ENCODE measurements at places on chromosomes 4 and X. TPM values are rescaled to one million over a fixed set of nuclear protein-coding genes. Genes with fewer than 3 reads are reported as not detected.

Gene CCKAR
- not detected for total RNA-seq

Gene GPR34
- total RNA-seq: 0.13 TPM

Gene C4orf54
- not detected for total RNA-seq

Gene DCHS2
- not detected for total RNA-seq

Gene ADGRG2
- not detected for total RNA-seq

DNA sequence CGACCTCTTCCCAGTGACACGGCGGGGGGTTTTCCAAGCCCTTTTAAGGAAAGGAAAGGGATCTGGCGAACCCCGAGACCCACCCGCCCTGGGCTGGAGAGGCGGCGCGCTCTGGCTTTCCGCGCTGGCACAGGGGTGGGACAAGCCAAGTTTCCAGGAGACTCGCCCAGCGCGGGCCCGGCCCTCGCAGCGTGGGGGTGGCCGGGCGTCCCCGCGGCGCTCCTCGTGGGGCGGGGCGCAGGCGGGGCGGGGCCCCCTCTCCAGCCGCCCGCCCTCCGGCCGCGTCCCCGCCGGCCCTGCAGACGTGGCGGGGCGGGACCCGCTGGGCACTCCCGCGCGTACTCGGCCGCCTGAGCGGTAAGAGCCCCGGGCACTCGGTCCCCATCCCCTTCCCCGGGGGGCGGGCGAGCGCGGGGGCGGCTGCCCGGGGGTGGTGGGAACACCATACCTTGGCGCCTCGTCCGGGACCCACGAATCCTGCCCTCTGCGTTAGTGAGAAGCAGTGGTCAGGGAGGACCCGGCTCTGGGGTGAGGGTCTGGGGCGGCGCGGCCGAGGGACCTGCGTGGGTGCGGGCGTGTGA lies at the start of gene FAM114A1:
Gene FAM114A1 (plus strand): TSS at position 329 of the 581 bp plus-strand sequence. CDS start 10,273 bp downstream, outside the sequence.
- no peaks in the 10 kb centered on the region for H3K27me3 ChIP-seq
- DNase-seq: no peak
- no peaks in the 10 kb centered on the region for H3K36me3 ChIP-seq
- no peak within 1 kb of the TSS for H3K27ac ChIP-seq

GRCh38 chr4:157372567-157372966 lies 152.0 kb downstream of the GRIA2 start:
- no peaks in the 10 kb centered on the region for H3K36me3 ChIP-seq
- H3K27me3 ChIP-seq: no peaks in the 10 kb centered on the region
- no peak overlapping the region for H3K27ac ChIP-seq

- DNase-seq: no peak
- H3K36me3 ChIP-seq: no peaks in the 10 kb centered on the region
- no peak overlapping the region for H3K27ac ChIP-seq
- H3K27me3 ChIP-seq: no peaks in the 10 kb centered on the region
These were observed 285.0 kb upstream of the AADAT start for GRCh38 chr4:170374770-170375169.

DNA sequence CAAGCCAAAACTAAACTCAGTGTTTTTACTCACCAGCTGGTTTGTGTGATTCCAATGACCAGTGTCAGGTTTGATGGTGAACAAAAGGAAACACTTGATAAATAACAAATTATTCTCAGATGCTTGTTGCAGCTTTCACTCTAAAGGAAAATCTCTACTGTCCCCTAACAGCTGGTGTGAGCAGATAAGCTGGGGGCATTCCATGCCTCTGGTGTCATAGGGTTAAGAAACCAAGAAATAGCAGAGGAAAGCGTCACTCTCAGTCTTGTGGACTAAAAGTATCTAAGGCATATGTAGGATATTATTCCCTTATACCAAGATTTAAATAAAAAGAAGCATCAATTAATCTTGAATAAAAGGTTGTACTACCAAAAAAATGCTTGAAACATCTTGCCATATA lies 24.3 kb downstream of the TRPC5 start:
- H3K27ac ChIP-seq: no peak overlapping the region
- no peaks in the 10 kb centered on the region for H3K4me1 ChIP-seq

GRCh38 chr4:155811083-155811482 lies 52.3 kb downstream of the GUCY1B1 start:
- H3K27me3 ChIP-seq: no peaks in the 10 kb centered on the region
- no peak overlapping the region for H3K4me3 ChIP-seq
- H3K4me1 ChIP-seq: no peaks in the 10 kb centered on the region
- DNase-seq: no peak

- no peaks in the 10 kb centered on the region for H3K4me1 ChIP-seq
- H3K4me3 ChIP-seq: no peak overlapping the region
- DNase-seq: no peak
- H3K36me3 ChIP-seq: no peaks in the 10 kb centered on the region
These were observed 191.1 kb downstream of the COX7B2 start for GRCh38 chr4:46717950-46718349.

DNA sequence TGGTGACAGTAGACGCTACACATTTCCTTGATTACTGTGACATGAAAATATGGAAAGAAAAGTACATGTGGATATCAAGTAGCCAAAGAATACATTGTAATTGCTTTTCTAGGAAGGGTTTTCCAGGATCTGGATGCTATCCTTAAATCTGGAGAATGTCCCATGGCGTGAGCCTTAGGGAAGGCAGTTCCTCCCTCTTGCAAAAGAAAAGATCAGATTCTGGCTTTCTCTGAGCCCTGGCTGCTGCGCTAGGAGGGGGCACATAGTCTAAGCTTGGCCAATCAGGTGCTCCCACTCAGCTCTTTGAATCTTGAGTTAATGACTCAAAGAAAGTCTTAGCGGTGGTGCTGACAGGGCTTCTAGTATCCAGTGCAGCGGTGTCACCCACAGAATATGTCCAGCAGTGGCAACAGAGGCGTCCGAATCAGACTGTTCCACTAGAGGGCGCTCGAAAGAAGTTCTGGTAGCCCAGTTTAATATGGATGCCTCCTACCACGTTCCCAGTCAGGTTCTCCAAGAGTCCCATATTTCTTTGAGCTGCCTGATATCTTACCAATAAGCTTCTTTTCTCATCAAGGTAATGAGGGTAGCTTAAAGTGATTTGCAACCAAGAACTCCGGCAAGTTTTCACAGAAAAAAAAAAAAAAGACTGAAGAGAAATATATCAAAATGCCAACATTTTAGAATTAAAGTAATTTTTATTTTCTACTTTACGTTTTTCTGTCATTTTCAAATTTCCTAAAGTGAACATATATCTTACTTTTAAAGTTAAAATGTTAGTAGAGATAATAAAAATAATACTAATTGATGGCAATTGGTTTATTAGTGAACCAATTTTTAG lies 213.4 kb upstream of the S100G start:
- no peaks in the 10 kb centered on the region for H3K36me3 ChIP-seq
- no peak overlapping the region for H3K4me3 ChIP-seq
- no peak overlapping the region for H3K27ac ChIP-seq
- peak; percentile 5 for DNase-seq
- no peaks in the 10 kb centered on the region for H3K4me1 ChIP-seq

- no peaks in the 10 kb centered on the region for H3K27me3 ChIP-seq
- no peaks in the 10 kb centered on the region for H3K36me3 ChIP-seq
These were observed 645.3 kb downstream of the TLL1 start for GRCh38 chr4:166518315-166518714.

- no peak overlapping the region for H3K4me3 ChIP-seq
- DNase-seq: no peak
- H3K27me3 ChIP-seq: no peaks in the 10 kb centered on the region
- H3K36me3 ChIP-seq: no peaks in the 10 kb centered on the region
- no peaks in the 10 kb centered on the region for H3K4me1 ChIP-seq
These were observed 98.9 kb upstream of the NPFFR2 start for GRCh38 chr4:71932941-71933340.

- no peak overlapping the region for H3K27ac ChIP-seq
- H3K36me3 ChIP-seq: no peaks in the 10 kb centered on the region
- no peak overlapping the region for H3K4me3 ChIP-seq
These were observed 103.9 kb downstream of the ADGRA3 start for GRCh38 chr4:22412013-22412412.

DNA sequence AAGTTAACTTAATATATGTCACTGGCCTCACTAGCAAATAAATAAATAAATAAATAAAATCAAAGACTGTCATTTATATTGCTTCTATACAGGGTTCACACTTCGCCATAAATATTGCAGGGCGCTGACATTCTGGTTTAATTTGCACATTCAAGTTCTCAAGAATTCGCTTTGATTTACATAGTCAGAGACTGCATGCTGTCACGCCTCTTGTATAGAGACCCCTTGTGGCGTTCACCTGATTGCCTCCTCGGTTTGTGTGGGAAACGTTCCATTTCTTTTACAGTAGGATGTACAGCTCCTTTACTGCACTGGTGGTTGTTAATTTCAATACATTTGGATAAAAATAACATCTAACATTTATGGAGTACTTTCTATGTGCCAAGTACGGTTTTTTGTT lies 71.3 kb upstream of the ADGRG2 start:
- H3K27ac ChIP-seq: peak overlapping the region; percentile 68
- H3K36me3 ChIP-seq: no peaks in the 10 kb centered on the region
- no peaks in the 10 kb centered on the region for H3K27me3 ChIP-seq
- peaks cover 7% of the 10 kb centered on the region for H3K4me1 ChIP-seq

DNA sequence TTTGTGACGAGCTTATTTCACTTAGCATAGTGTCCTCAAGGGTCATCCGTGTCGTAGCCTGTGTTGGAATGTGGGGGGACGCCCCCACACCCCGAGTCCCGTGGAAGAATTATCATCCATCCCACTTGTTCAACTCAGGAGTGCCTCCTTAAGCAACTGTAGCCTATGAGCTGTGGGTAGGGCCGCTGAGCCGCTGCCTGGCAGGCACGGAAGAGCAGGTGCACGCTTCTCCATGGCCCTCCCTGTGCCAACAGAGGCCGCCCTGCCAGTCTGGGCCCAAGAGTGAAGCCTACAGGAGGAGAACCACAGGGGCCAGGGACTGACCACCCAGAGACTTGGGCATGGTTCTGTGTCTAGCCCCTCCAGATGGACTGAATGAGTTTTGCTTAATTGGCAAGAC lies 2.3 kb upstream of the RGS12 start:
- H3K4me3 ChIP-seq: no peak overlapping the region
- DNase-seq: no peak
- peaks cover 25% of the 10 kb centered on the region for H3K4me1 ChIP-seq
- no peak overlapping the region for H3K27ac ChIP-seq
- H3K36me3 ChIP-seq: no peaks in the 10 kb centered on the region

DNA sequence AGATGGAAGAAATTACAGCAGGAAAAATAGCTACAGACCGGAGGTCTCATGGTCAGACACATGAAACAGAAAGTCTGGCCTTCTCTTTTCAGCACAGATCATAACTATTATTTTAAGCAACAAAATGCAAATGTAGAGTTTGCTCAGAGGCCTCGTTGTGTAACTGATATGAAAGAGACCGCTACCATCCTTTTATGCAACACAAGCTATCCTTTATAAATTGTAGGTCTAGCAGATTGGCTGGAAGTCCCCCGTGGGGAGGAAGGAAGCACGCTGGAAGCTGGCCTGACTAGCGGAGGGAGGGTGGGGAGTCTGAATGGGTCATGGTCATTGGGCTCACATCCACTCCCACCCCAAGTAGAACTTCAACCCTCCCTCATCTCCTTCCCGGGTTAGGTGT lies 27.7 kb downstream of the DMP1 start:
- H3K4me1 ChIP-seq: peaks cover 5% of the 10 kb centered on the region
- H3K36me3 ChIP-seq: no peaks in the 10 kb centered on the region
- peak; percentile 12 for DNase-seq
- no peaks in the 10 kb centered on the region for H3K27me3 ChIP-seq
- no peak overlapping the region for H3K4me3 ChIP-seq

GRCh38 chr4:154254999-154255398 lies 236.6 kb downstream of the DCHS2 start:
- no peaks in the 10 kb centered on the region for H3K4me1 ChIP-seq
- no peaks in the 10 kb centered on the region for H3K36me3 ChIP-seq
- no peaks in the 10 kb centered on the region for H3K27me3 ChIP-seq
- DNase-seq: no peak
- H3K4me3 ChIP-seq: no peak overlapping the region
